ENCODE measurements at places on chromosomes 2 and 18.

GRCh38 chr2:203237346-203238238, 1.2 kb upstream of the CYP20A1 start:
- peak overlapping the region; percentile 97 for H3K27ac ChIP-seq
- DNase-seq = no peak
- H3K4me1 ChIP-seq = peaks cover 13% of the 10 kb centered on the region
- peak overlapping the region; percentile 77 for H3K4me3 ChIP-seq
- no peaks in the 10 kb centered on the region for H3K27me3 ChIP-seq
- H3K36me3 ChIP-seq = no peaks in the 10 kb centered on the region

- H3K27me3 ChIP-seq = peaks cover 22% of the 10 kb centered on the region
- no peak overlapping the region for H3K4me3 ChIP-seq
- H3K36me3 ChIP-seq = no peaks in the 10 kb centered on the region
- no peak for DNase-seq
Measured at GRCh38 chr2:62568983-62569837, 63.2 kb upstream of the TMEM17 start.

- peaks cover 31% of the 10 kb centered on the region for H3K4me1 ChIP-seq
- H3K36me3 ChIP-seq = no peaks in the 10 kb centered on the region
- DNase-seq = no peak
- no peak overlapping the region for H3K27ac ChIP-seq
- peaks cover 17% of the 10 kb centered on the region for H3K27me3 ChIP-seq
Measured at GRCh38 chr2:100820523-100821254, 750 bp downstream of the NPAS2 start.

GRCh38 chr2:69514406-69514805, 77.2 kb upstream of the NFU1 start:
- DNase-seq = no peak
- peaks cover 100% of the 10 kb centered on the region for H3K36me3 ChIP-seq
- H3K27ac ChIP-seq = no peak overlapping the region
- H3K4me1 ChIP-seq = no peaks in the 10 kb centered on the region
- no peaks in the 10 kb centered on the region for H3K27me3 ChIP-seq

DNA sequence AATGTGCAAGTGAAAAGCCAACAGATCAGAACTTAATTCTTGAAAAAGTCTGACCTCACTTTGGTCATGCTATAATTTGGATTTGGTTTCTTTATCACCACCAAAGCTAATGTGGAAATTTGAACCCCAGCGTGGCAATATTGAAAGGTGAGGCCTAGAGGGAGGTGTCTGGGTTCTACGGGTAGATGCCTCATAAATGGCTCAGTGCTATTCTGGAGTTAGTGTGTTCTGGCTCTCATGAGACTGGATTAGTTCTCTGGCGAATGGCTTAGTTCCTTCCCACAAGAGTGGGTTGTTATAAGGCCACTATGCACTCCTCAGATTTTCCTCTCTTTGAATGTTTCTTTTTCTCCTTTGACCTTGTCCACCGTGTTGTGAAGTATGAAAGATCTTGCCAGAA, 22.3 kb downstream of the ORC4 start:
- DNase-seq = no peak
- H3K4me1 ChIP-seq = no peaks in the 10 kb centered on the region
- no peak overlapping the region for H3K27ac ChIP-seq
- H3K4me3 ChIP-seq = no peak overlapping the region
- no peaks in the 10 kb centered on the region for H3K27me3 ChIP-seq

- H3K36me3 ChIP-seq = no peaks in the 10 kb centered on the region
- no peak overlapping the region for H3K4me3 ChIP-seq
- H3K4me1 ChIP-seq = no peaks in the 10 kb centered on the region
- H3K27ac ChIP-seq = no peak overlapping the region
- no peak for DNase-seq
Measured at GRCh38 chr18:78875016-78875777, 104.4 kb upstream of the SALL3 start.

- peaks cover 11% of the 10 kb centered on the region for H3K4me1 ChIP-seq
- no peaks in the 10 kb centered on the region for H3K27me3 ChIP-seq
- H3K4me3 ChIP-seq = no peak overlapping the region
- H3K36me3 ChIP-seq = no peaks in the 10 kb centered on the region
Measured at GRCh38 chr2:177767768-177768167, 304.8 kb downstream of the PDE11A start.

- no peaks in the 10 kb centered on the region for H3K27me3 ChIP-seq
- no peak overlapping the region for H3K4me3 ChIP-seq
- H3K36me3 ChIP-seq = no peaks in the 10 kb centered on the region
- DNase-seq = no peak
- H3K4me1 ChIP-seq = peaks cover 15% of the 10 kb centered on the region
Measured at GRCh38 chr2:165594231-165594934, 124.9 kb downstream of the CSRNP3 start.

DNA sequence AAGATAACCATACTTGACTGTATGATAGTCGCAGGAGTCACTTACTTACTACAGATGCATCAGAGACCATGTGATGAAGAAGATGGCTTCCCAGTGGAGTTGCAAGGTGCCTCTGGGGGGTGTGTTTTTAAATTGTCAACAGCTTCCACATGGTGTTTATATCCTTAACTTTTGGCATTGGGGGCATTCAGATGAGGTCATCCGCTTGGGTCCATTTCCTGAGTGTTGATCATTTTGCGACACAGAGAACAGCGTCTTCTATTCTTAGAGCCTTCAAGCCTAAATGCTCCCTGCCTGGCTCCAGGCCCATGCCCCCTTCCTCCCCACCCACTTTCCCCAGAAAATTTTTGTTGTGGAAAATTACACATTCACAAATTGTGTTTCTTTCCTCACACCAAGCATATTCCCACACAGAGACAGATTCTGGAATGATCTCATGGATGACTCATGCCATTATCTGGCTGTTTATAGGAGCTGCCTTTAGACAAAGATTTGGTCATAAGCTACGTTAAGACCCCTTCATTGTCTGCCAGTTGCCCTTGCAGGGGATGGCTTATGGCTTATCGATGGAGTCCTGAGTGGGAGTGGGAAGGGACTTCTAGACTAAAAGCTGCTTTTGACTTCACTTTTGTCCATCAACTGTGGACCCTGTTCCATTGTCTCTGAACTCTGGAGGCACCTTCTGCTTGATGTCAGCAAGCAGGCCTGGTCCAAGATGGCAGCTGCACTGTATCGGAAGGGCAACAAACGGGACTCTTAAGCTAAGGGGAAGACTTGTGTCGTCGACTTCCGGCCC, 91.8 kb downstream of the CABLES1 start:
- H3K27ac ChIP-seq = peak overlapping the region; percentile 2
- DNase-seq = no peak
- peaks cover 58% of the 10 kb centered on the region for H3K4me1 ChIP-seq
- no peak overlapping the region for H3K4me3 ChIP-seq
- H3K36me3 ChIP-seq = no peaks in the 10 kb centered on the region

DNA sequence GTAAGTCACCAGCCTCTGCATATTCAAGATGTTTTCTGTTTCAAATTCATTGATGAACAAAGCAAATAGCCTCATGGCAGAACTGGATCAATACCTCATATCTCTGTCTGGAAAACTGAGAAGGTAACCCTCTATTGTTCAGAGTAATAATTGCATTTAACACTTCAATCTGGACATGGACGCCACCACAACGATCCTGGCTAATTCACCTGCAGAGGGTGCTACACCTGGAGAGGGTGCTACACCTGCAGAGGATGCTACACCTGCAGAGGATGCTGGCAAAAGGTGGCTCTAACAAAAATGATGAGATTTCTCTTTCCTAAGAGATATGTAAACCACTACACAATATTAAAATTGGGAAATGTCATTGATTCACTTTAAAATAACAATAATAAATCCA, 183.1 kb upstream of the HNRNPA3 start:
- no peak for DNase-seq
- H3K27ac ChIP-seq = no peak overlapping the region
- no peaks in the 10 kb centered on the region for H3K4me1 ChIP-seq
- no peak overlapping the region for H3K4me3 ChIP-seq
- no peaks in the 10 kb centered on the region for H3K36me3 ChIP-seq

DNA sequence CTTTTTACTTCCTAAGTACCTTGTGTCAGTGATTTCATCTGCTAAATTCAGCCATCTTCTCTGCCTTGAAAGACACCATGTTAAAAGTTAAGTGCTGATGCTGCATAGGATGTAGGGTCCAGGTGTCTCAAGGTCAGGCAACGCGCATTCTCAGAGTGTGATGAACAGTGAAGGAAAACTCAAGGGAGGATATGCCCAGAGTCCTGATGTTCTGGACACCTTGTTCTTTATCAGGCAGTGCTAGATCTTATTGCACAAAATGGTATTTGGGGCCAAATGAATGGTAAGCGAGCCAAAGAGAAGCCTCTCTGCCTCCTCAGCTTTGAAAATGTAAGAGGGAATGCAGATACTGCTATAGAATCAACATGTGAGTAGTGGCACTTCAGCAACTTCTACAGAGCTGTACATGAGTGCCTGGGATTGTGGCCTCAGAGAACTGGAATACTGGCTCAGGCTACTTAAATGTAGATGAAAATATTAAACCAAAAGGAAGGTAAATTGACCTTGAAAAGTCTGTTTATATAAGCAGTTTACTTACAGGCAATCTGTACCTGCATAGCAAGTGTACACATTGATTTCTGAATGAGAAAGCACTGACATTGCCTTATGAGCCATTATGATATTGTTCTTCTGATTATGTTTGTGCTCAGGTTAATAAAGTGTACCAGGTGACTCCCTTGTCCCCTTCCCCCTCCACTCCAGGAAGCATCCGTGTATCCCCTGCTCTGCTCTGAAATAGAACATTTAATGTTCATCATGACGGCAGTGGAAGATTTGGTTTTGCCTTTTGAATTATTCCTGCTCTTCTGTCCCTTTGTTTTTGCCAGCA, 86.7 kb upstream of the RANBP2 start:
- no peak overlapping the region for H3K27ac ChIP-seq
- no peaks in the 10 kb centered on the region for H3K36me3 ChIP-seq
- H3K4me1 ChIP-seq = peaks cover 34% of the 10 kb centered on the region
- no peak overlapping the region for H3K4me3 ChIP-seq
- no peak for DNase-seq
- H3K27me3 ChIP-seq = no peaks in the 10 kb centered on the region

DNA sequence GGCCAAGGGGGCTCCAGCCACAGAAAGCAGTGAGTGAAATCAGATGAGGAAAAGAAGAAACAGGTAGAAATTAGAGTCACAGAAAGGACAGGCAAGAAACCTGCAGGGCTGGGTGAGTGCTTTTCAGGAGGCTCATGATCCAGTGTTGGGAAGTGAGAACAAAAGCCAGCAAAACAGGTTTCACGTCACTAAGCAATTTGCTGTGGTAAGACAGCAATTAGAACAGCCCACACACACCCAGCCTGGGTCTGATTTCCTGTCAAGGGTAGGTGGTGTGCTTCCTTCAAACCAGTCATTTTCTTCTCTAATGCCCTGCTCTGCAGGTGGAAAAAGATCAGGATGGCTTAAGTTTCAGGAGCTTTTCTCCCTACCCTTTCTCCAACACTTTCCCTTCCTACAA, 52.9 kb upstream of the XDH start:
- no peak for DNase-seq
- H3K27ac ChIP-seq = no peak overlapping the region
- H3K4me3 ChIP-seq = no peak overlapping the region
- H3K4me1 ChIP-seq = no peaks in the 10 kb centered on the region
- no peaks in the 10 kb centered on the region for H3K27me3 ChIP-seq

DNA sequence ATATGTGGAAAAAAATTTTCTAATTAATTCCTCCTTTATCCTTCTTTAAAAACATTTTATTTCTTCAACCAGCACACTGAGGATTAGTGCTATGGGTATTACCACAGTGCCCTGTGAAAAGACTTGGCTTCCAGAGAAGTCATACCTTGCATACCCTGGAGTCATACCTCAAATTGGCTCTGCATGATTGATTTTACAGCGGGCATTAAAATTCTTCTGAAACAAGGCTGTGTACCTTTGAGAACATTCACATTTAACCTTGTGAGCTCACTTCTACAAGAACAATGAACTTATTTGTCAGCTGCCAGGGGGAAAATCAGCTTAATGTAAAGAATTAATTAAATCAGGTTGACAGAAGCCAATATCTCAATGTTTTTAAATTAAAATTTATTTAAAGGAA, 44.6 kb downstream of the SLC35F5 start:
- H3K4me3 ChIP-seq = no peak overlapping the region
- H3K27me3 ChIP-seq = no peaks in the 10 kb centered on the region
- DNase-seq = no peak
- H3K27ac ChIP-seq = no peak overlapping the region

GRCh38 chr18:60804415-60804814, 431.8 kb upstream of the MC4R start:
- no peaks in the 10 kb centered on the region for H3K27me3 ChIP-seq
- no peaks in the 10 kb centered on the region for H3K36me3 ChIP-seq
- no peak for DNase-seq
- H3K4me1 ChIP-seq = no peaks in the 10 kb centered on the region

DNA sequence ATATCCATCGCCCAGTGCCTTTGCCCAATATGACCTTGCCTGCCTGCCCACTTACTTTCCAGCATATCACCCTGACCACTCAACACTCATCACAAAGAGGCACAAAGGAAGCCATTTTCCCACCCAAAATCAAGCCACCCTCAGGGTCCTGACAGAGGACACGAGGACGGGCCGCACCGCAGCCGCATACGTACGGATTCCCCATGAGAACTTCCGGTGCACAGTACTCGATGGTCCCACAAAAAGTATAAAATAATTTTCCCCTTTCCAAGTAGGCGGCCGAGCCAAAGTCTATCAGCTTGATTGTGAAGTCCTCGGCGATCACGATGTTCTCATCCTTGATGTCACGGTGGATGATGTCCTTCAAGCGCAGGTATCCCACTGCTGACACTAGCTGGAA, 10.0 kb upstream of the MTERF4 start:
- peak overlapping the region; percentile 5 for H3K27ac ChIP-seq
- peaks cover 33% of the 10 kb centered on the region for H3K4me1 ChIP-seq
- no peak overlapping the region for H3K4me3 ChIP-seq
- no peak for DNase-seq
- H3K36me3 ChIP-seq = peaks cover 32% of the 10 kb centered on the region
- H3K27me3 ChIP-seq = no peaks in the 10 kb centered on the region

DNA sequence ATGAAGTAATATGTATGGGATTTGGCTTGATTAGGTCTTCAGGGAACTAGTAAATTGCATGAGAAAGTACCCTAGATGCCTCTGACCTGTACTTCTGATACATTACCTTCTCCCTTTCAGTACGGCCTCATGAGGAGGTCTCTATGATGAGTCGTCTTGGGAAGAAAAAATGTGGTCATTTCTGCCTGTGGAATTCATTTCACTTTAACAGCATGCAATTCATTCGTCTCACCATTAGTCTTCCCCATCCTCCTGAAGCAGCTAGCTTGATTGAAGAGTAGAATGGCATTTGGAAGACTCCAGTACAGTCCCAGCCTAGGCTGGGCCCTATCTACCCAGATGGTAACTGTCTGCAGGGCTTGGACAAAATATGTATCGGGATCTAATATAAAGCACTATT, 52.2 kb downstream of the TMX3 start:
- no peak overlapping the region for H3K27ac ChIP-seq
- no peak for DNase-seq
- H3K36me3 ChIP-seq = no peaks in the 10 kb centered on the region
- H3K27me3 ChIP-seq = no peaks in the 10 kb centered on the region
- no peak overlapping the region for H3K4me3 ChIP-seq

- peaks cover 4% of the 10 kb centered on the region for H3K27me3 ChIP-seq
- peak overlapping the region; percentile 20 for H3K4me3 ChIP-seq
- peak overlapping the region; percentile 26 for H3K27ac ChIP-seq
- DNase-seq = peak; percentile 79
- H3K4me1 ChIP-seq = peaks cover 90% of the 10 kb centered on the region
- H3K36me3 ChIP-seq = no peaks in the 10 kb centered on the region
Measured at GRCh38 chr2:226795281-226796011, 4.2 kb downstream of the IRS1 start.

All from spleen (tissue), 13 donors.